ENCODE measurements at places on chromosomes 13 and 19. TPM values are rescaled to one million over a fixed set of nuclear protein-coding genes. Genes with fewer than 3 reads are reported as not detected.

SIGLECL1 gene
- polyA plus RNA-seq: not detected

PEAK3 gene
- polyA plus RNA-seq: 0.16 TPM

TINCR gene
- 0.21 TPM for polyA plus RNA-seq

C19orf85 gene
- not detected for polyA plus RNA-seq

KCNC3 gene
- polyA plus RNA-seq: 69.6 TPM

- DNase-seq: no peak
Measured at GRCh38 chr13:90336507-90336906, 1011.0 kb upstream of the MIR17HG start.

DNA sequence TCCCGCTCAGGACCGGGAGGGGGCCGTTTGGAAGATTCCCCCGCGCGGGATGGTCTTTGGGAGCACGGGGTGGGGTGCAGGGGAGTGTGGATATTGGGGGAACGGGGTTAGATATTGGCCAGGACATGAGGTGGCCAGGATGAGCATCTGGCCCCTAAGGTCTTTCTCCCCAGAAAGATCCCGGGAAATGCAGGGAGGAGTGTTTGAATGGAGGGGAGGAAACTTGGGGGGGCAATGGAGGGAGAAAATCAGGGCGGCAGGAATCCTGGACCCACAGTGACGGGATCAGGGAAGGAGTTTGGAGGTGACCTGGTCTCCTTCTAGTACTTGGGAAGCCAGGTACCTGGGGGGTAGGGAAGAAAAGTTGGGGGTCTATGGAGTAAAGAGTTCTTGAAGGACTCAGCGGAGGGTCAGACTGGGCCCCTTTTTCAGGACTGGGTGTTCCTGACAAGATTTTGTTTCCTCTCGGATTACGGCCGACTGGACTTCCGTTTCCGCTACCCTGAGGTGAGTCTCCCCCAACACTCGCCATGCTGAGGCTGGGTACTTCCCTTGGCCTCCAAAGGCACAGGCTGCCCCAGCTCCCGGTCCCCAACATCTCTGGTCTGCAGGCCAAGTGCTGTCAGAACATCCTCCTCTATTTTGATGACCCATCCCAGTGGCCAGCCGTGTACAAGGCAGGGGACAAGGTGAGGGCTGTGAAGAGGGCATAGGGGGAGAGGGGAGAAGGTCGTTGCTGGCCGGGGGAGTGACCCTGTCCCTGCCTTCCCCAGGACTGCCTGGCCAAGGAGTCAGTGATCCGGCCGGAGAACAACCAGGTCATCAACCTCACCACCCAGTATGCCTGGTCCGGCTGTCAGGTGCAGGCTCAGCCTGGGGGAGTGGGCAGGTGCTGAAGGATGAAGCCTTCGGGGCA lies 989 bp downstream of the TMEM145 start:
- no peak for DNase-seq

GRCh38 chr13:48486362-48486761 lies 46.5 kb downstream of the RCBTB2 start:
- no peak for DNase-seq

GRCh38 chr19:41401483-41401882 lies 3.9 kb downstream of the BCKDHA start:
- no peak for DNase-seq

- DNase-seq: no peak
Measured at GRCh38 chr19:17866964-17867486, 4.7 kb upstream of the SLC5A5 start.

DNA sequence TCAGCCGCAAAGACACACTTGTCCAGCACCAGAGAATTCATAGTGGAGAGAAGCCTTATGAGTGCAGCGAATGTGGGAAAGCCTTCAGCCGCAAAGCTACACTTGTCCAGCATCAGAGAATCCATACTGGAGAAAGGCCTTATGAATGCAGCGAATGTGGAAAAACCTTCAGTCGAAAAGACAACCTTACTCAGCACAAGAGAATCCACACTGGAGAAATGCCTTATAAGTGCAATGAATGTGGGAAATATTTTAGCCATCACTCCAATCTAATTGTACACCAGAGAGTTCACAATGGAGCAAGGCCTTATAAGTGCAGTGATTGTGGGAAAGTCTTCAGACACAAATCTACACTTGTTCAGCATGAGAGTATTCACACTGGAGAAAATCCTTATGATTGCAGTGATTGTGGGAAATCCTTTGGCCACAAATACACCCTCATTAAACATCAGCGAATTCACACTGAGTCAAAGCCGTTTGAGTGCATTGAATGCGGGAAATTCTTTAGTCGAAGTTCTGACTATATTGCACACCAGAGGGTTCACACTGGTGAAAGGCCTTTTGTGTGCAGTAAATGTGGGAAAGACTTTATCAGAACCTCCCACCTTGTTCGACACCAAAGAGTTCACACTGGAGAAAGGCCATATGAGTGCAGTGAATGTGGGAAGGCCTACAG lies 6.8 kb downstream of the ZNF134 start:
- DNase-seq: no peak

DNA sequence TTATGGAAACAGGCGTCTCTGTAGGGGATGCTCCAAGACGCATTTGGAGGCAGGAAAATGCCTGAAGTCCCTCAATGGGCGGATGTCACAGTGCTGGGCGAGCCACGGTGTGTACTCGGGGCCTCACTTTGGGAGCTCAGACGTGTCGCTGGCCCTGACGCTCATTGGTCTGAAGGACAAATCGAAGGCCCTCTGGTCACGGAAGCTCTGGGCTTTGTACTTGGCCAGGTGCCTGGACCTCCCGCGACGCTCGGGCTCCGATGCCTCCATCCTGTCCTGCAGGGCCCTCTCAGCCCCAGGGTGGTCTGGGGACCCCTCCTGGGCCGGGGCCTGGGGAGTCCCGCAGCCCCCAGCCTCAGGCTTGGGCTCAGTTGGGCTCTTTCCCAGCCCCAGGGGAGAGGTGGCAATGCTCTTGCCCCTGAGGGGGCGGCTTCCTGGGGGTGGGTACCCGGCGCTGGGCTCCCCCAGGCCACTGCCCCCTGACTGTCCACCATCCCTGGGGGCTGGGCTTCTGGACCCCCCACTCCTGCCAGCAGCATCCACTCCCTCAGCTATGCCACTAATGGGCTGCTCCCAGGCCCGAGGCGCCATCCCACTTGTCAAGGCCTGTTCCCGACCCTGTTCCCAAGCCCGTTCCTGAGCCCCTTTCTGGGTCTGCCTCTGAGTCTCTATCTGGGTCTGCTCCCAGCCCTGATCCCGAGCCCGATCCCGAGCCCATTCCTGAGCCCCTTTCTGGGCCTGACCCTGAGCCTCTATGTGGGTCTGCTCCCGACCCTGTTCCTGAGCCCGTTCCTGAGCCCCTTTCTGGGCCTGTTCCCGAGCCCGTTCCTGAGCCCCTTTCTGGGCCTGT lies 39.5 kb upstream of the GRTP1 start:
- no peak for DNase-seq

- no peak for DNase-seq
Measured at GRCh38 chr19:52190487-52191293, 838 bp downstream of the PPP2R1A start.
